Stimulated activated CD8-positive, alpha-beta memory T cell treated with anti-CD3 and anti-CD28 coated beads, Interleukin-2, amount 100 ng/mL, for 1 hour (primary cell): ENCODE measurements at places on chromosomes 12 and 14.

DNA sequence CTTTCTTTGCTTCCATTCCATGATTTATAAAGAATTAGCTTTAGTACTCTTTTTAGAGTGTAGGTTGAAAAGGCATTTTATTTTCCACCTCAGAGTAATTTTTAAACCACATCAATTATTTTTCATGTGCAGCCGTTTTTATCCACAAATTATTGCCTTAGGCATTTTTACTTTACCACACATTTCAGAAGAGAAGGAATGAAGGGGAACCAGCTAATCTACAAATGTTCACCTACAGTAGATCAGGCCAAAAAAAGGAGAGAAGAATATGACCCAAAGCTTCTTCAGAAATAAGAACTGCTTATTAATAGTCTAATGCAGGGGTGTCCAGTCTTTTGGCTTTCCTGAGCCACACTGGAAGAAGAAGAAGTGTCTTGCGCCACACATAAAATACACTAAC is 19.8 kb upstream of the NTN4 start:
- no peak for DNase-seq

GRCh38 chr12:115455268-115455681 is 771.3 kb upstream of the TBX3 start:
- no peak for DNase-seq

- DNase-seq, result no peak
Measured at GRCh38 chr12:71682466-71682865, 3.4 kb upstream of the TMEM19 start.

DNA sequence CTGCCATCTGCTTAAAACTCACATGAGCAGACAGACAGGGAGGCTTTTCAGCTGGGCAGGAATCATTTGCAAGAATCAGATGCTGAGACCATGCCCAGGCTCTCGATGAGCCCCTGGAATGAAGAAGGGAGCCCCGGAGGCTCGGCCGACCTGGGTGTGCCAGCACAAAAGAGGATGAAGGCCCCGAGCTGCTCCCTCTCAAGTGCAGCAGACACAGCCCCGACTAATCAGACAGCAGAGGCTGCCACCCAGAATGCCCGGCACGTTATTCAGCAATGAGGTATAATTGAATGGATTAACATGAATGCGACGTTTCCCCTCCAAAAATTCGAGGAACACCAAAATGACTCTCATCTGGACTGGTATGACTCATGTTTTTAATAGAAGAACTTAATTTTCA is 58.9 kb downstream of the BCL11B start:
- DNase-seq, result no peak

GRCh38 chr12:113291586-113291985 is 43.3 kb downstream of the SLC8B1 start:
- DNase-seq, result no peak

DNA sequence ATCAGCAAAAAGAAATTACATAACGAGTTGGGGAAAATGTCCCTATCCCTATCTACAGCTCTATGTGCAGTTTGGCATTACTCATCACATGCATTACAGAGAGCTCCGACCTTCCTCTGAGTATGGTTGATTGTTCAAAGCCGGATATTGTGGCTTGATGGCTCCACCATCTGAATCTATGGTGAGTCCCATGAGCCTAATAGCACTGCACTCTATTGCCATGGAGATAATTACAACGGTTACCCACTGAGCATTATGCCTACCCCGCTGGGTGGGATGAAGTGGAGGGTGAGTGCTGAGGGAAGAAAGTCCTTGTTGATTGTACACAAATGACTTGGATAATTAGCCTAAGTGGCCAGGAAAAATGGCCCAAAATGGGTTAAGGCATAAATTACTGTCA is 800.5 kb downstream of the NRXN3 start:
- no peak for DNase-seq

DNA sequence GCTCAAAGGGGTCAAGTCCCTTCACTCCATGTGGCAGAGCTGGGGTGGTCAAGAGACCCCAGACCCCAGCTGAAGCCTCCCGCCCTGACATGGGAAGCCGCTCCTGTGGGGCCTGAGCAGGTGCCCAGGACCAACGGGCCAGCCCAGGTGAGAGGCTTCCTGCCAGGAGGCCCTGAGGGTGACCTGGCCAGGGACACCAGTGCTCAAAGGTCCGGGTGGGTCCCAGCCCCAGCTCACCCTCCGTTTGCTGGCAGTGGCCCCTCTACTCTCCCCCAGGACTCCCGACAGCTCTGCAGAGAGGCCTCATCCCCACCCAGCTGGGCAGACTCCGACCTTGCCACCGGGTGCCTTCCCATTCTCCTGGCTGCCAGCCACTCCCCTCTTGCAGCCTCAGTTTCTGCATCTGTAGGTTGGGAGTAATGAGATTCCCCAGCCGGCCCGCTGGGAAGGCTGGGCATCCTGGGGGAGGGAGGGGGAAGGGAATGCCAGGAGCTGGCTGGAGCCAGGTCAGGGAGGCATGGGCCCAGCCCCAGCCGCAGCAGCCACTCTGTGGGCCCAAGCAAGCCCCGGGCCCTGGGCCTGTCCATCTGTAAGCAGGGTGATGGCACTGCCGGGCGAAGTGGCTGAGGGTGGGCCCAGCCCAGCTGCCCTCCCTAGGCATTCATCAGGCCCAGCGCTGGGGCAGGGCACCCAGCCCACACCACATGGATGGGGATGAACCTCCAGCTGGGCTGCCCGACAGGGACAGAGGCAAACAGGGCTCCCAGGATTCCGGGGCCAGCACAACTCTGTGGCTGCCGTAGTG is 10.3 kb upstream of the INF2 start:
- DNase-seq, result no peak

DNA sequence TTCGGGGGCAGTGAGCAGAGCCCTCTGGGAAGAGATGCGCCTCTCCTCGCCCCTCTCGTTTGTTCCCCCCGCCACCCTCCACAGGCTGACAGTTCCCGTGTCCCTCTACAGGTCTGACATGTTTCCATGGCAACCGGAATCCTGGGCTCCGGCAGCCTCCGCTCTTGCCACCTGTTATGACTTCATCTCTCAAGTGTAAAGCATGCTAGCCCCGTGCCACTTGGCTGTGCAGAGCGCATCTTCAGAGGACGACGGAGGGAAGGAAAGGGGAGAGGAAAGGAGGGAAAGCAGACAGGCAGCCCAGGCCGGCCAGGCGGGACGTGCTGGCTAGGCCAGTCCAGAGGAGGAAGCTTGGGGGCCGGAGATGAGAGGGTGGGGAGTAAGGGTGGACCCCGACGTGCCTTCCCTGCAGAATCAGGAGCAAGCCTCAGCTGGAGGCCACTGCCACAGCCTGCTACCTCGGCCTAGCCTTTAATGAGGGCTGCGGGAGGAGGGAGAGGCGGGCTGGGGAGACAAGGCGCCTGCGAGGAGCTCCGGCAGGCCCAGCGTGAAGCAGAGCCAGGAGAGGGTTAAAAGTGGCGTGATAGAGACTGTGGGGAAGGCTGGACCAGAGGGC is 214.3 kb downstream of the DPF3 start:
- no peak for DNase-seq

GRCh38 chr12:4943067-4943937 is 33.6 kb downstream of the KCNA1 start:
- DNase-seq, result no peak

DNA sequence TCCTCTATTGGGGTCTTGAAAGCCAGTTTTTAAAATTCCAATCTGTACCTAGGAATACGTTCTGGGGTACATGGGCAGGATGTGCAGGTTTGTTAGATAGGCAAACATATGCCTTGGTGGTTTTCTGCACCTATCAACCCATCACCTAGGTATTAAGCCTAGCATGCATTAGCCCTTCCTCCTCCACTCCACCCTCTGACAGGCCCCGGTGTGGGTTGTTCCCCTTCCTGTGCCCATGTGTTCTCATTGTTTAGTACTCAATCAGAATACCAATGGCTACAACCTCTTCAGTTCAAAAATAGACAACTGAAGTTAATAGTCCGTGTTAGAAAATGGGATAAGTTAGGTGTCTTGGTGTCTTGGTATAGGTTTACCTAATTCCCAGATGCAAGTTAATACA is 3.4 kb downstream of the NTS start:
- DNase-seq, result no peak

GRCh38 chr14:84937016-84937415 is 592.9 kb upstream of the FLRT2 start:
- DNase-seq, result no peak

GRCh38 chr12:24356240-24356804 is 406.9 kb upstream of the SOX5 start:
- no peak for DNase-seq

- no peak for DNase-seq
Measured at GRCh38 chr14:70094106-70094505, 94.6 kb downstream of the SLC8A3 start.

- no peak for DNase-seq
Measured at GRCh38 chr14:34711796-34712712, 2.3 kb downstream of the CFL2 start.

DNA sequence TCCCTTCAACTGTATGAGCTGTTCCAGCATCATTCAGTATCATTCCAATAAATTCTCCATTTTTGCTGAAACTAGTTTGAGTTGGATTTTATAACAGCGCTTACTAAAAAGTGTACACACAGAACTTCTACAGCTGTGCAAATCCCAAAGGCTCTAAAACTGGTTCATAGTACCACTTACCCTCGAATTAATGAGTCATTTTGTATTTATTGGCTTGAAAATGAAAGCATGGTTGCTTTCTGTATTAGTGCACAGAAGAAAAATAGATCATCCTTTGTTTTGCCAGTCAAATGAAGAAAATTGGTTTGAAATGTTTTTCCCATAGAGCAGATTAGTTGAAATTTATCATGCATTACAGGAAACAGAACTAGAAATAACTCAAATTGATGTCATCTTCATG is 268.3 kb upstream of the CPNE8 start:
- no peak for DNase-seq

- no peak for DNase-seq
Measured at GRCh38 chr12:96327346-96327745, 72.9 kb downstream of the CDK17 start.

DNA sequence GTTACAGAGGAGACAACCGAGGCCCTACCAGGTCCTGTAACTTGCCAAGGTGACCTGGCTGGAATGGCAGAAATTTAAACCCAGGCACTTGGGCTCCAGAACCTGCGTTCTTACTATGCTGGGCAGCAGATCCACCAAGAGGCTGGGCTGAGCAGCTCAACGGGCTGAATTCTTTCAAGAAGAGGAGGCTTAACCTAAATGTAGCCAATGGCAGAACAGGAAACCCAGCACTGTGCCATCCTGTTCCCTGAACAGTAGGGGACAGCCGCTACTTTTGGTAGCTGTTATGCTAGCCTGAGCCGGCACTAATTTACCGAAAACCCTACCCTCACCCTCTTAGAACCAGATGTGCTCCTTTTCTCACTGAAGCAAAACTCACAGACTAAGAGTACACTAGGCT is 86.1 kb downstream of the ACTN1 start:
- DNase-seq, result no peak

GRCh38 chr14:55638665-55639064 is 58.7 kb downstream of the KTN1 start:
- no peak for DNase-seq

DNA sequence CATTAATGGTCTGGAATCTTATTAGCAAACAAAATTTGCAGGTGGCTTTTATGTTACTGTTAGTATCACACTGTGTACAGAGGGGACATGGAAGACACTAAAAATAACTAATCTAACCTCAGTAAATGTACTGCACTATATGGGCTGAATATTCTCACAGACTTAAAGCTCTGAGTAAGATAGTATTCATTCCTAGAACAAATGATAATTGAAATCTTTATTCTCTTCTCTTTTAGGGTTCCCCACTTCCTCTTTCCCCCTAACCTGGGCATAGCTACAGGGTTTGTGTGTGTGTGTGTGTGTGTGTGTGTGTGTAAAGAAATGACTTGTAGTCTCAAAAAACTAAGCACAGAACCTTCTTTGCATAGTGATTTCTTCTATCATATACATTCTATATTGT is 21.4 kb upstream of the HECTD1 start:
- DNase-seq, result no peak

- no peak for DNase-seq
Measured at GRCh38 chr14:98966016-98966415, 306.0 kb downstream of the BCL11B start.

DNA sequence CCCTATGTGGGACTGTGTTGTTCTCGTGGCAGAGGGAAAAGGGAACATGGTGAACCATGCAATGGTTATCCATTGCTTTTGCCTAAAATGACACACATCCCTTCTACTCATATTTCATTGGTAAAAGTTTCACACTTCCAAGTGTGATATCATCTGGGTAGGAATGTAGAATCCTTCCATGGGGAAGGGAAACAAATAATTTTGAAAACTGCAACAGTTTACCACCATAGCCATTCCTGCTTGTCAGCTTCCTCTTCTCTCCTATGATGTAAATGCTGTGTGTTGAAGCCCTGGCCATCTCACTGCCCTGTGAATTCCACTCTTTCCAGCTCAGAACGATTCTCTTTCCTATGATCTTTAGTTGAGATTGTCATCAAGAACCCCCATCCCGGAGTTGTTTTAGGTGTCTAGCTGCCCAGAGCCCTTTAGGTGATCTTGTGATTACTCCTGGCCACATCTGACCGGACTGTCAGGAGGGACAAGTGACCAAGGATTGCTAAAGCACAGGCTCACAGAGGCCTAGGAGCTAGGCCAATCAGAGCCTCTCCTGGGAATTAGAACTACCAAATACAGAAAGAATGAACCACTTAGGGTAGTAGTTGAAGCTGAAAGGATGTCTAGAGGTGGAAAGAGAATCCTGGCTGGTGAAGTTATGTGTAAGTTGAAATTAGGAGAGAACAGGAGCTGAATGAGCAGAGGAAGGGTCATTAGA is 84.6 kb downstream of the VCPKMT start:
- DNase-seq, result no peak

DNA sequence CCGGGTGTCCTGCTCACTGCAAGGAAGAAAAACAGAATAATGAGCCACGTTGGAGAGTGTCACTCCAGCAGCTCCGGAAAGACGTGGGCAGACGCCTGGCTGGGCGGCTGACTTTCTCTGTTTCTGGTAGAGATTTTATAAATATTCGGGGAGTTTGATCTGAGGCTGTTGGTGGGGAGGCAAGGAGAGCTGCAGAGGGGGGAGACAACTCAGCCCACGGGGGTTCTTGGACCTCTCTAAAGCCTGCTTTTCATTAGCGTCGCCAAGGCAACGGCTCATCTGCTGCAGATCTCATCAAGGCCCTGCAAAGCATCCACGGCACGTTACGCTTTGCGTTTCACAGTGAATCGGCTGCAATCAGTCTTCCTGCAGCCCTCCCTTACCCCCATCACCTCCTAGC is 207.2 kb downstream of the ZFP36L1 start:
- DNase-seq, result no peak

DNA sequence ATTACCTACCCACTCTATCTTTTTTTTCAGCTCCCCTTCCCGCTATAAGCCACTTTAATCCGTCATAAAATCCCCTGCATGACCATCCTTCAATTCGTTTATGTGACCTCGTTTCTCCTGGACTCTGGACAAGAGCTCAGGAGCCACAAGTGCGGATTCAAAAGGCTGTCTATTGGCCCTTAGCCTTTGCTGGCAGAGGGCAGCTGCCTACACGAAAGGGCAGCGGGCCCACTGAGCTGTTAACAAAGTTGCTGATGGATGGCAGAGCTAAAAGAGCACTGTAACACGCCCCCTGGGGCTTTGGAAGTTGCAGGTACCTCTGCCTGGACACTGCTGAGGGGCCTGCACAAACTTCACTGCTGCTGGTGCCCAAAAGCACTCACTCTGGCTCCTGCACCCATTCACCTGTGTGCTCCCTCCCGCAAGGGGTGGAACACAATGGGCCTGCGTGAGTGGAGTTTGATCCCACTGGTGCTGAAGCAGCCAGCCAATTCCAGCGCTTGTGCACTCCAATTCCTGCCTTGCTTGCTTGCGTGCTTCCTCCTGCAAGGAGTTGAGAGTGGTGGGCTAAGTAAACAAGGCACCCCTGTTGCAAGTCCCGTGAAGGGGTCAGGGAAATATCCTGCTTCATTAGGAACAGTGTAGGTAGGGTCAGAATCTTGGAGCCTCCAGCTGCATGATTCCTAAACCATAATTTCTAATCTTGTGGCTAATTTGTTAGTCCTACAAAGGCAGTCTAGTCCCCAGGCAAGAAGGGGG is 10.6 kb upstream of the DRAM1 start:
- no peak for DNase-seq
